Frontal cortex (tissue), 4 donors: ENCODE measurements at places on chromosomes 4 and X. TPM values are rescaled to one million over a fixed set of nuclear protein-coding genes. Genes with fewer than 3 reads are reported as not detected.

Gene SH2D1A
- not detected for total RNA-seq

Gene RHOH
- total RNA-seq, result 0.41 TPM

Gene TEX11
- total RNA-seq, result not detected

Gene VCX3A
- total RNA-seq, result not detected

Gene ASMT
- total RNA-seq, result 0.41 TPM

Gene DDX53
- total RNA-seq, result not detected

Gene ITM2A
- 71.3 TPM for total RNA-seq

Gene FGFR3
- total RNA-seq, result 6.9 TPM

Gene REST
- 6.9 TPM for total RNA-seq

Gene SSX4
- not detected for total RNA-seq

Gene CSAG3
- not detected for total RNA-seq

Gene CENPC
- total RNA-seq, result 26.1 TPM

Gene LONRF3
- 1.6 TPM for total RNA-seq

Gene PNMA6F
- 0.82 TPM for total RNA-seq

Gene ADH1B
- not detected for total RNA-seq

Gene PDGFC
- total RNA-seq, result 33.4 TPM

Gene ANK2
- total RNA-seq, result 477 TPM

Gene ZNF711
- 102 TPM for total RNA-seq

Gene TMEM31
- not detected for total RNA-seq

Gene CD40LG
- not detected for total RNA-seq

Gene LGI2
- 2.0 TPM for total RNA-seq

Gene SLIT2
- total RNA-seq, result 11.0 TPM

Gene LUZP4
- not detected for total RNA-seq

Gene ATP6AP1
- total RNA-seq, result 50.1 TPM

Gene UGT2B15
- not detected for total RNA-seq

Gene TADA2B
- total RNA-seq, result 19.2 TPM

Gene CLOCK
- 27.3 TPM for total RNA-seq

Gene DCX
- total RNA-seq, result 231 TPM

Gene IL3RA
- 1.2 TPM for total RNA-seq

Gene HSD17B10
- total RNA-seq, result 31.0 TPM

Gene NR3C2
- total RNA-seq, result 5.7 TPM

Gene CXCL3
- total RNA-seq, result 0.41 TPM

Gene MSN
- 17.9 TPM for total RNA-seq

Gene NHS
- total RNA-seq, result 7.3 TPM

Gene LRP2BP
- 6.1 TPM for total RNA-seq

Gene SOWAHB
- 2.9 TPM for total RNA-seq

Gene ARHGAP4
- 5.7 TPM for total RNA-seq

Gene ARSD
- 9.0 TPM for total RNA-seq

Gene EDA
- total RNA-seq, result 2.0 TPM

Gene PCDH18
- 30.6 TPM for total RNA-seq

Gene PPAT
- total RNA-seq, result 24.9 TPM

Gene MAGEA2
- not detected for total RNA-seq

Gene TMPRSS11B
- total RNA-seq, result not detected

Gene DRP2
- total RNA-seq, result 5.3 TPM

Gene CLNK
- not detected for total RNA-seq

Gene NUDT11
- 115 TPM for total RNA-seq

Gene DCAF8L2
- not detected for total RNA-seq
